ENCODE measurements at places on chromosomes 3 and 15.

DNA sequence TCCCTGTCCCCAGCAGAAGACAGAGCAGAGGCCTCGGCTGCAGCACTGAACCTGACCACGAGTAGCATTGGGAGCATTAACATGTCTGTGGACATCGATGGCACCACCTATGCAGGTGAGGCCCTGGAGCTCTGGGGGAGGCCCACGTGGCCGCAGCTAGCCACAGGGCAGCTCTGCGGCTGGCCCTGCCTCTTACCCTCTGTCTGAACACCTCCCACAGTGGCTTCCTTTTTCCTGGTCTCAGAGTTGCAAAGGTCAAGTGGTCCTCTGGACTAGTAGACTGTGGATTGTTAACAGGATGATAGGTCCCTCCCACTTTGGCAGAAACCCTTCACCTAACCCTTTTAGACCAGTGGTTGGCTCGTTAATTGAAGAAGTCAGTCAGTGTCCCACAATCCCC, 22.5 kb upstream of the CLK3 start:
- no peak for DNase-seq

- DNase-seq: no peak
Measured at GRCh38 chr3:62919784-62920465, 44.7 kb upstream of the CADPS start.

GRCh38 chr15:82572311-82572710, 32.1 kb upstream of the RPS17 start:
- peak; percentile 43 for DNase-seq

DNA sequence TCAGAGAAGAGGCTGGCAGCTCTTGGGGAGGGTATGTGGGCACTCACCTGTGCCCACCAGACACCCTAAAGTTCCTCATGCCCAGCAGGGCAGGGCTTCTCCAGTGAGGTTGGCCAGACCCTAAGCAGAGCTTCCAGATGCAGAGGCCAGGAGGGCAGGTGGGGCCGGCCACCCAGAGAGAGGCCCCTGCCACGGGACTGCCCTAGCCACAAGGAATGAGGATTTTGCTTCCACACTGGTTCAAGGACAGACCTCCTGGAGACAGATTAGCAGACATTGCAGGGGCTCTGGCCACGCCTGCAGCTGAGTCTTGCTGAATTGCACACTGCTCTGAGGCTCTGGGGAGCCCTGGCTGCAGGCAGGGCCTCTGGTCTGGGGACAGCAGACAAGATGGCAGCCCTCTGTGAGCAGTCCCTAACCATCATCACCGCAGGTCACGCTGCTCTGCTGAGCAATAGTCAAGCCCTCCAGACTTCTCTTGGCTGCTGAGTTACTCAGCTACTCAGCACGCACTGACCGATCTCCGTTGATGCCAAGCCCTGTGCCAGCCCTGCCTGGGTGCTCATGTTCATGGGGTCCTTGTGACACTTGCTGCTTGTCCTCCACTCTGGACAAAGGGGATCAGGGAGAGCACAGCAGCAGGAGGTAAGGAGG, 117.4 kb upstream of the ABHD17C start:
- no peak for DNase-seq

GRCh38 chr15:40345867-40346578, 4.8 kb upstream of the PHGR1 start:
- no peak for DNase-seq

DNA sequence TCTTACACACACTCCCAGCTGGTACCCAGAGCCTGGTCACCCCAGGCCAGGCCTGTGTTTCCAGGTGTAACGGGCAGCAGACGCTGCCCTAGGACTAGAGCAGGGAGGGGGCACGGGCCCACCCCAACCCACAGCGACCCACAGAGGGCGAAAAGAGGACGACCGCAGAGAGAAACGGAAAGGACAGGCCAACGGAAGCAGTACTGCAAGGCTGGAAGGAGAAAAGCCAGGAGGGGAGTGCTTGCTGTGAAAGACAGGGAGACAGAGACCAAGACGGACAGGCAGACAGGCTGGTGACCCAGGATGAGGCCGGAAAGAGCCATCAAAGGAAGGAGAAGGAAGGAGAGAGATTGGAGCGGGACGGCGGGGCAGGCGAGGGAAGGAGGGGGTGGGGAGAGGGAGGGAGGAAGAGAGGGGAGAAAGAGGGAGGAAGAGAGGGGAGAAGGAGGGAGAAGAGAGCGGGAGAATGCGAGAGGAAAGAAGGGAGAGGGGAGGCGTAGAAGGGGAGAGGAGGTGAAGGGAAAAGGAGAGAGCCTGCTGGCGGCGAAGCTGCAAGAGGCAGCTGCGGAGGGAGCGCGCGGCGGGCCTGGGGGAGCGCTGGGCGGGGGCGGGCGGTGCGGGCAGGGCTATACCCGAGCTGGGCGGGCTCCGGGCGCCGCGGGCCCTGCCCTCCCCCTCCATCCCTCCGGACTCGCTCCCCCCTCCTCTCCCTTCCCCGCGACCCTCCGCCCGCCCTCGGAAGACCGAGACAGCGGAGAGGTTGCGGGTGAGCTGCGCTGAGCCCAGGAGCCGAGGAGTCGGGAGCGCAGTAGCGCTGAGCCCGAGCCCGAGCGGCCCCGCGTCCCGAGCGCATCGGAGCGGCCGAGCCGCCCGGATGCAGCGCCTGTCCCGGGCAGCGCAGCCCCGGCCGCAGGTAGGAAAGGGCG, at the start of gene SLC6A1:
Gene SLC6A1 (plus strand): TSS at position 732 of the 926 bp plus-strand sequence. CDS start 24,464 bp downstream, outside the sequence.
- peak; percentile 70 for DNase-seq

GRCh38 chr15:35166730-35167359, 81.8 kb upstream of the NANOGP8 start:
- no peak for DNase-seq

- no peak for DNase-seq
Measured at GRCh38 chr3:116056280-116056679, 389.0 kb downstream of the LSAMP start.

Measured in D341Med (cell line).